Activated CD4-positive, alpha-beta T cell treated with anti-CD3 and anti-CD28 coated beads, Interleukin-2, amount 50 U/mL, for 1 hour (primary cell): ENCODE measurements at places on chromosomes 6 and 20.

DNA sequence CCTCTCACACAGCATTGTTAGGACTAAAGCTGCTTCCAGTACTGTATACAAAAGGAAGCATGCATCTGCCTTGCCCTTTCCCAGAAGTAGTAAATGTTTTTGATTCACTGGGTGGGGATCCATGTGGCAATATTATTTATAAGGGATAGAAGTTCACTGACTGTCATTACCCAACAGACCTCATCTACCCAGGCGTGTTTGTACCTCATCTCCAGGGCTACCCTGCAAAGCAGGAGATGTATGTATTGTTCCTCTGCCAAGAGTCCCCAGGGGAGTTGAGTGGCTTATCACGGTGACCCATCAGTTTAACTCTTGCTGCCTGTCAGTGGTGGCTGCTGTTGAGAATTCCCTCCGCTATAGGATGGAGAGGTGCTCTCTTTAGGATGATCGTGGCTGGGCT, 42.5 kb downstream of the SLC24A3 start:
- DNase-seq = no peak

DNA sequence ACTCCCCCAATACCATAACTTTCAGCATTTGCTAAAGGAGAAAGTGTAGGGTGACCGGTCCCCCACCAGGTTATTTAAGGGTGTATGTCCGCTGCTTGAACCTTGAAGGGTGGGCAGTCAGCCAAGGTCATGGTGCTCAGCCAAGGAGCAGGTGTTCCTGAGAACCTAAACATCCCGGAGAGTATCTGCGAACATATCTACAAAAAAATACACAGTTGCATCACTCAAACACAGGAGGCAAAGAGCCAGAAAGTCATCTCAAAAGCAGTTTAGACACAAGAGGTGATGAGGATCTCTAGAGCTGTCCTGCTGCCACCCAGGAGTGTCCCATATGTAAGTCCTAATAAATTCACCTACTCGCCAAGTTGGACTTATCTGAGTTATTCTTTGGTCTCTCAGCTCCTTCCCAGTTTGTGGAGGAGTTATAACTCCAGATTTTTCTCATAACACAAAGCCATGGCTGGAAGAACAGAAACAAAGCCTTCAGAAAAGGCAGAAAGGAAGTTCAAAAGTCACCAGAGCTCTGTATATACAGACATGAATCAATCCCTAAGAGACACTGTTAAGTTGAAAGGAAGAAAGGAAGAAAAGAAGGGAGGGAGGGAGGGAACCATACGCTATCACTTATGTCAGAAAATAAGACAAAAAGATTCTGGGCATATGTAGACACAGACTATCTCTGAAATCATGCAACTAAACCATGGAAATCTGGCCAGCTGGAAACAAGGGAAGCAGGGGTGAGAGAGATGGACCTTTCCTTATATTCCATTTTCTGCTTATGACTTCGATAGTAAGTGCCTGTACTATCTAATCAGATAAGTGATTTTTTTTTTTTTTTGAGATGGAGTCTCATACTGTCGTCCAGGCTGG, 11.3 kb downstream of the MBOAT1 start:
- no peak for DNase-seq

DNA sequence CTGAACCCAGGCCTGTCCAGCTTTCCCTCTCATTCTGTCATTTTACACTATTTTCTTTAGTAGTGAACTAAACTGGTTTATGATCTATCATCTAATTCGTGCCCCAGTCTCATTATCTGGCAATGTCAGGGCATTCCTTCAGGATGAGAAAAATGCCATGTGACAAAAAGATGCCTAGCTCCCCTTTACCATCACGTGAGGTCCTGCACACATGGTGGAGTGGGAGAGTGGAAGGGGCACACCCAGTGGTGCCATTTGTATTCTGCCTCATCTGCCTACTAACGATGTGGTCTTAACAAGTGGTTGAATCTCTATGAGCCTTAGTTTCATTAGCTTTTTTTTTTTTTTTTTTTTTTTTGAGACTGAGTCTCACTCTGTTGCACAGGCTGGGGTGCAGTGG, 41.2 kb downstream of the CDC5L start:
- no peak for DNase-seq

GRCh38 chr6:170102582-170103481, 188.0 kb downstream of the DLL1 start:
- DNase-seq = no peak

DNA sequence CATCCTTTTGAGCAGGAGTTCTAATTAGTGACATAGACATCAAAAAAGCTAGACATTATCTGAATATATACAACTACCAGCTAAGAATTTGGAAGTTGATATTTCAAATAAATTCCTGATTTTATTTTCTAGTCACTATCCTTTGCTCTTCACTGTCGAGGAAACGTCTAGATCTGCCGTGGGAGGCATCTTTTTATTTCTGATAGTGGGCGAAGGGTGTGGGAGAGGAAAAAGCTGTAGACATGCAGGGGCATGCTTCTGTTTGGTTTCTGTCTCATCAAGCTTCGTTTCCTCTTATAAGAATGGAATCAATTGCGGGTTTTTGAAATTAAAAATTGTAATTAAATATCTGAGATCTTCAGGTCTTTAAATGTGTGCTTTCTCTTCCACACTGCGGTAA, 16.2 kb upstream of the C6orf118 start:
- DNase-seq = no peak

GRCh38 chr20:50873585-50873984, 57.7 kb downstream of the ADNP start:
- no peak for DNase-seq

- no peak for DNase-seq
These were observed 52.9 kb downstream of the STK4 start for GRCh38 chr20:45019027-45019761.

DNA sequence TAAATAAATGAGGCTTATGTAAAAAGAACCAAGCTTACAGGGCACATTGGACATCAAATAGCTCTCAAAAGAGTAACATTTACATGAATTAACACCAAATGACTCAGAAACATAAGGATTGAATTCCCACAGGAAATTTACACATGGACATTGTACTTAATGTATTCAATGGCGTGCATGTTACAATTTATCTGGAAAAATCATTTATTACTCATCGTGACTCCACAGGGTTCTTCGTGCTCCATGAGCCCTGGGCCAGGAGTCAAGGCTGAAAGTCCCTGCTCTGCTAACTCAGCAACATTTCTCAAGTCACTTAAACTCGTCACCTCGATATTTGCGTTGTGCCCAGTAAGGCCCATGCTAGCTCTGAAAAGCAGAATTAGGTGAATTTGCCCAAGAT, 158.5 kb downstream of the PHACTR1 start:
- no peak for DNase-seq

GRCh38 chr20:7744411-7744810, 195.8 kb downstream of the HAO1 start:
- no peak for DNase-seq

- DNase-seq = no peak
These were observed 448.3 kb upstream of the HSF2 start for GRCh38 chr6:121951123-121951522.

DNA sequence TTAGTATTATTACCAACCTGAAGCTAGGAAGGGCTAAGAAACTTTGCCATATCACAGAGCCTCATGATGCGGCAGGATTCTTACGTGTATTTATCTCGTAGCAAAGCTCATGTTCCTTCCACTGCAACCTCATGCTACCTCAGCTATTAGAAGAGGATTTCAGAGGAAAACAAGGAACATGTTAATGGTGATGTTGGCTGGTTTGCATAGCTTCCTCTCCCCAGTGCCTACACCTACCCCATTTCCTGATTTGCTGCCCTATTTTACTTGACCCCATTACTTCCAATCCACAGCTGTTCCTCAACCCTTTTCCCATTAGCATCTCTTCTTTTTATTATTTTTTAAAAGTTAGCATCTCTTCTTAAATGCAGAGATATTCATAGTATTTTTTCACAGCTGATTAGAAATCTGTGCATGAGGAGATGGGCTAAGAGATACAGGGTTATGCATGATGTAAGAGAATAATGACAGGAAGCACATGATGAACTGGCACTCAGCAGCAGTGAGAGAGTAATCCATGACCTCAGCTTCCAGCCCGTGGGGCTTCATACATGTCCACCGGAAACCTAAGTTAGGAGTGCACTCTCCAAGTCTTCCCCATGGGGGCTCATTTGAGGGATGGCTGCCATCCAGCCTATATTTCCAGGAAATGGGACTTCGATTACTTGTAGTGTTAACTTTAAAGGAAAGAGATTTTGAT, 106.1 kb upstream of the ASF1A start:
- no peak for DNase-seq

DNA sequence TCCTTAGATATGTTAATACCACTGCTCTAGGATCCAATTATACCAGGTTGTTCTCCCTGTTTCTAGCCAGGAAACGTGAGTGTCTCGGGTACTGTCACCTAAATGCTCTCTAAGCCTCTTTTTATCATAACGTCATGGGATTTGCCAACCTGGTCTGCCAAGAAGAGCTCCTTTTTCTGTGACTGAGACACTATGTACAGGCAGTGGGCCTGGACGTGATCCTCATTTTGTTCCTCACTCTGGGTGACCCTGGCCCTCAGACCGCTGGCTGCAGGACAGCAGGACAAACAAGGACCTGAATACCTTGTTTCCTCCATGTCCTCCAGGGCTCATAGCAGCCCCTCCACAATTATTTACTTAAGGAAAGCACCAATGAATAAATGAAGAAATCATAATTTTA, 69.1 kb downstream of the CD164 start:
- no peak for DNase-seq

GRCh38 chr6:101832371-101832770, 438.9 kb downstream of the GRIK2 start:
- no peak for DNase-seq

DNA sequence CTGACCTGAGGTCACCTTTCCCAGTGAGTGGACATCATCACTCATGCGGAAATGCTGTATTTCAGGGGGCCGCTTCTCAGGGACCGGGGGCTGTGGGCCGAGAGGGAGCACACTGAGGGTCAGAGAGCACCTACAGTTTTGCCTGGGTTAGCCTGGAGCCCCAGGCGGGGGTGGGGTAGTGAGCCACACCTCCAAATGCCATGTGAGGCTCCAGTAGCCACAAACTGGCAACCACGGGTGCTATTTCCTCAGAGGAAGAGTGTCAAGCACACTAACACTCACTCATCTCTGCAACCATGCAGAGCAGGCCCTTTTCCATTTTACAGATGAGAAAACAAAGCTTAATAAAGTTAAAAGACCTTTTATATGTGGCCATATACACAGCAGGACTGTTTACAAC, 4.7 kb downstream of the EHMT2 start:
- DNase-seq = no peak
